GM03348 (cell line): ENCODE measurements at places on chromosomes 2 and 18.

DNA sequence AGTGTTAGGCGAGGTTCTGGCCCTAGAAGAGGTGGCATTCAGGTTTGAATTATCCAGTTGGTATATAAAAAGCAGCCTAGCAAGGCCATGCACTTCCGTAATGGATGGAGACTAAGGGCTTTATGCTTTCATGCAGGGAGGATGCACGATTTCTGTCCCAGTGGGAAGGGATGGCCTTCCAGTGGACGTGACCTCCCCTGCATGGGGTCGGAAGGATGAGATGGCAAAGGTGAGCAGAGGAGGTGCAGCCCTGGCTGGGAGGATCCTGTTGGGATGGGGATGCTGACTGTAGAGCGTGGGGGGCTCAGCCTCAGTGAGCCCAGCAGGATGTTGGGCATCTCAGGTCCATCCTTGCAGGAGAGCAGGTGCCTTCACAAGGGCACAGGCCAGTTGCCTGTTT is 4.8 kb downstream of the ASB18 start:
- DNase-seq = no peak

- DNase-seq = no peak
Measured at GRCh38 chr18:35827275-35827902, 145.1 kb upstream of the RMP24 start.

DNA sequence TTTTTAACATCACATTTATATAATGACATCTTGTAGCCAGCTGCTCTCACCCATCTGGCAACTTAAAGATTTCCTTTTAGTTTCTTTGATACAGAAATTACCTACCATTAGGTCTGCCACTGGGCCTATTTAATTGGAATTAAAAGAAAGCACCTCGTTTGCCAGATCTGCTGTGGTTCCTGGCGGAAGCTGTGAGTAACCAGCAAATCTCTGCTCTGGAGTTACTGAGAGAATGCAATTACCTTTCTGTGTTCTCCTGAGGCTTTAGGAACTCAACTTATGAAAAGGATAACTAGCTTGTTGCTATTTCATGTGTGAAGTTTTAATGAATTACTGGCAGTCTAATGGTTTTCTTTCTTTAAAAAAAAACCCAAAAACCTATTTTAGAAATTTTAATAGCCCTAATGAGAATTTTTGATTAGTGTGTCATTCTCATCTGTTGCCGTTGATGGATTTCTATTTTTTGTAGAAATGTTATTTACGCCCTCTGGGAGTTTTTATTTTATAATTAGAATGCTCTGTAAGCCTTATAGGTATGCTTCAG is 69.7 kb upstream of the LYPD6B start:
- DNase-seq = no peak

DNA sequence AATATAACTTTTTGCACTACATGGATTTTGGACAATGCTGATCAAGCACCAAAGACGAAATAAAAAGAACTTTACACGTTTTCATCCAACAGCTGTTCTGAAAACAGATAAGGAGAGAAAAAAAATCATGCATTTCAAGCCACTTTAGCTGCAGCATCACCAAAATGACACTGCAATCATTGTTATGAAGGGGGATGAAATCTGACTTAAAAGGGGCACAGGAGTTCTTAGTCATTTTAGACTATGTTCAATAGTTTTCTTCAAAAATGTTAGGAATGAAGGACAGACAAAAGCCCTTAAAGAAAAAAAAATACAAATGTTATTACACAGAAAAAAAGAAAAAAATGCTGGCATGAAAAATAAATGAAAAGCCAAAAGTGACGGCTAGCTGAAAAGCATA is 71.2 kb downstream of the CUL3 start:
- DNase-seq = peak; percentile 17

GRCh38 chr2:223526106-223526505 is 76.1 kb downstream of the SCG2 start:
- no peak for DNase-seq

DNA sequence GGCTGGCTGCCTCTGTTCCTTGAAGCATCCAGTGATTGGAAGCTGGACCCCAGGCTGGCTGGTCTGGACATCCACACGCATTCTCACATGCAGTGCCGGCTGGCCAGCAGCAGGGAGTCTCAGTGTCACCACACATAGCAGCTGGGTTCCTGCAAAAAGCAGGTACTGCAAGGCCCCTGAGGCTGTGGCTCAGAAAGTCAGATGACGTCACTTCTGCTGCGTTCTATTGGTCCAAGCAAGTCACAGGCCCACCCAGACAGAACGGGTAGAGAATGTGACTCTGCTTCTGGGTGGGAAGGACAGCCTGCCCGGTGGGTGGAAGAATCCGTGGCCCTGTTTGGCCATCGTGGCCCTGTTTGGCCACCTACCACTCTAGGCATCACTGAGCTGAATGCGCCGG is 51.3 kb upstream of the SPP2 start:
- DNase-seq = no peak

DNA sequence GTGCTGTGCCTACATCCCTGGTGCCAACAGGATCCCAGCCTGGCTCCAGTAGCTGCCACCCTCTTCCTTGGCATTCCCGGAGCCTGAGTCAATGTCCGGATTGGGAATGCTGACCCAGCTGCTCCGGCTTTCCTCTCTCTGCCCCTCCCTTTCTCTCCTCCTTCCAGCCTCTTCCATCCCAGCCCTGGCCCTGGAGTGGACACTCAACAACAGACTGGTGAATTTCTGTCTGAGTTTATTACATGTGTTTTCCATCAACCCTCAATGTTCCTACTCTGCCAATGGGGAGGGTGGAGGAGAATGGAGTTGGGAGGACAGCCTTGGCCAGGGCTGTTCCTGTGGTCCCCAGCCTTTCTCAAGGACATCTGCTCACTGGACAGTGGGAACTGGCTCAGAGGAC is 917 bp upstream of the PRKAG3 start:
- peak; percentile 77 for DNase-seq

DNA sequence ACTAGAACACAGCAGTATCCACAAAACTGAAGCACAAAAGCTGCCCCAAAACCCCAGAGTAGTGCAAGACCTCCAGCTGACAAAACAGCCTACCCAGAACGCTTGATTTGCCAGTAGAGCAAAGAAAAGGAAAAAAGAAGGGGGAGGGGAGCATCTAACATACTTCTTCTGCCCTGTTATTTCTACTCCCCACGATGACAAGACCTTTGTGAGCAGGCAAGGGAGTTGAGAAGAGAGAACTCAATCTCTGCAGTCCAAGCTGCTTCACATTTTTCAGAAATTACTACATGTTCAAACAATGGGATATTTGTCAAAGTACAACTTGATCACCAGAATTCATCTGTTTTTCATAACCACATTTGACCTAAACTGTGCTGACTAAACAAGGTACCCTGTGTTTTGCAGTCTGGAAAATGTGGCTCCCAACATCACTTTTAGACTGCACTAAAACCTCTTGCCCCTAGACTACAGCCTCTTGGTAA is 286.7 kb downstream of the EXOC6B start:
- DNase-seq = peak; percentile 57

DNA sequence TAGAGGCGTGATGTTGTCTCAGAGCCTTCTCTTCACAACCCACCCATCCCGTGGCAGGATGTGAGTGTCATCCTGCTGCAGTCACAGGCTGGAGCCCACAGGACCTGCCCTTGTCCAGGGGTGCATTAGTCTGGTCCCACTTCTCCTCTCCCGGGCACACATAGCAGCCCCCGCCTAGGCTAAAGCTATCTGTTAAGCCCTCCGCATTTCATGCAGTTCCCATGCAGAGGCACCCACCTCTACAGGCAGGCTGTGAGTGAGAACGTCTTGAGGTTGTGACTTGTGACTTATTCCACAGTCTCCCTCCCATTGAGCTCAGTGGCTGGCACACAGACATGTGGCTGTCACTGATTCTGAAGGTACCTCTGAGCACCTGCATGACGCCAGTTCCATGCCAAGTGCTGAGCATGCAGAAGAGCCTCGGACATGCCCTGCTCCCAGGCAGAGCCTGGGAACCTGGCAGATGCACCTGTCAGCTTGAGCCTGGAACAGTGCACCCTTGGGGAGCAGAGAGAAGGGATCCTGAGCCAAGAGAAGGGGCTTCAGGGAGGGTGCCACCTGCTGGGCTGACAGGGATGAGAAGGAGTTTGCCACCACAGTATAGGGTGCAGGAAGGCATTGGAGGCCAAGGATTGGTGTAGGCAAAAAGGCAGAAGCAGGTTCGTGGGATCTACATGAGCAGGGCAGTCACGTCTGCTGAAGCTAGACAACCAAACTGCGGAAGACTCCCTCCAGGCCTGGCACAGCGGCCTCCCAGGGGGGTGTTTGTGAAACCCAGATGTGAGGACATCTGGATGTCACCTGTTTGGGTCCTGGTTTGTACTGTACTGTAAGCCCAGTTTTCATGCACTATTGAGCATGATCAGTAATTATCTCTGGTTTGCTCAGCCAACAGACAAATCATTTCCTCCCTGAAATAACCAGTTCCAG is 213.6 kb downstream of the GLI2 start:
- DNase-seq = no peak

GRCh38 chr2:142870526-142870925 is 6.9 kb upstream of the KYNU start:
- no peak for DNase-seq

- DNase-seq = peak; percentile 38
Measured at GRCh38 chr2:197079832-197080555, 153.5 kb upstream of the PGAP1 start.

DNA sequence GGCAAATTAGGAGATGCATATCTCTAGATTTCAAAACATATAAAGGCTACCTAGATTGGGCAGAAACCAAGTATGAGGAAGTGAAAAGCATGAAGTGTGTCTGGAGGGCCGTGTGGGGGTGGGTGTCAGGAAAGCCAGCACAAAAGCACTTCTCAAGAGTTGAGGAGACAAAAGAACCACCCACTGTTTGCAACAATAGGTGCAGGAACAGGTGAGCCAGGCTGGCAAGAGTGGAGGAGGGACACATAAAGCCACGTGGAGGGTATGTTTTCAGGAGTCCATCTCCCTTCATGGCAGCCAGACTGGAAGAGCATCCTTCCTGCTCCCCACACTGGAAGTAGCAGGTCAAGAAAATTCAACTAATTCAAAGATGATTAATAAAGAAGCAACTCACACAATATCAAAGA is 96.4 kb downstream of the CERS6 start:
- DNase-seq = no peak

DNA sequence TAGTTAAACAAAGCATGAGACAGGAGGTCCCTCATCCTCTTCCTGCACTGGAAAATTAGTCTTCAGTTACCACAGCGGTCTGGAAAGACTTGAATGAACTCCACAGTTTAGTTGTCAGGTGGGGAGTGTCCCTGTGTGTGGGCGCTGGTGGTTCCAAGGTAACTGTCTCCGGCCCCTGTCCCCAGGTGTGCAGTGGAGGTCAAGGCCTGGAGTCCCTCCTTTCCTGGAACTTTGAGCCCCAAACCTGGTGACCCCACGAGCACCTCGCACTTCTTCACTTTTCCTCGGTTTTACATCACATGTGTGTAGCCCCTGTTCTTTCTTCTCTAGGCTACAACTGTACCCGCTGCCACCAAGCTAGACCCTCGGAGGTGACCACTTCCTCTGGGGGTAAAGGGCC is 28.0 kb upstream of the INHBB start:
- no peak for DNase-seq

- peak; percentile 72 for DNase-seq
Measured at GRCh38 chr2:25528173-25528572, 145.2 kb downstream of the DTNB start.
